Cardiac muscle cell (in vitro differentiated cells and primary cell): ENCODE measurements at places on chromosomes 7 and 10. TPM values are rescaled to one million over a fixed set of nuclear protein-coding genes. Genes with fewer than 3 reads are reported as not detected.

- peak; percentile 29 for DNase-seq
Observed at GRCh38 chr10:70355051-70356021, 27.1 kb downstream of the LRRC20 start.

- DNase-seq, result no peak
Observed at GRCh38 chr10:127303105-127303504, 106.7 kb upstream of the INSYN2A start.

GRCh38 chr7:82629583-82629982, 186.0 kb upstream of the CACNA2D1 start:
- DNase-seq, result peak; percentile 49

- peak; percentile 83 for DNase-seq
Observed at GRCh38 chr7:23067271-23067670, 38.3 kb upstream of the KLHL7 start.

- no peak for DNase-seq
Observed at GRCh38 chr7:64807731-64808365, 13.6 kb downstream of the ZNF138 start.

- no peak for DNase-seq
Observed at GRCh38 chr7:119197172-119197876, 972.8 kb downstream of the ANKRD7 start.

DNA sequence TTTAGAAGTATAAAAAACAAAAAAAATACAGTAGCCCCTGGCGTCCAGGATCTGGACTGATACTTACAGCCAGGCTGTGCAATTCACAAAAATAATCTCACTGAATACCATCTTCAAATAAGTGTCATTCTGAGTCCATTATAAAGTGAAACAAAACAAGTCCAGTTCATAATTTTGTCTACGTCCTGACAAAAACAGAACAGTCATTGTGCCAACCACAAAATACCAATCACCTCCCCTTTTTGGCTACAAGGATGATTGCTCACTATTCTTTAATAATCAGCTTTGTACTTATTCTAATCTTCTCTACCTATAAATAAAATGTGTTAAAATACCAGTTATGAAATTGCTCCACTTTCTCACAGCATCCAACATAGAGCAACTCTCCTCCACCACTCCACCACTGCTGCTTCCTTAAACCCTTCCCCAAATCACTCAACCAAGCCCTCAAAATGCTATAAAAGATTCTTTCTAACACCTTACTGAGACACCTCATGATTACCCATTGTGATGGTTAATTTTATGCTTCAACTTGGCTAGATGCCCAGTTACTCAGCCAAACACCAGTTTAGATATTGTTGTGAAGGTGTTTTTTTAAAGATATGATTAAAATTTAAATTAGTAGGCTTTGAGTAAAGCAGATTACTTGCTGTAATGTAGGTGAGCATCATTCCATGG, 479.8 kb upstream of the SEMA3A start:
- DNase-seq, result peak; percentile 26

DNA sequence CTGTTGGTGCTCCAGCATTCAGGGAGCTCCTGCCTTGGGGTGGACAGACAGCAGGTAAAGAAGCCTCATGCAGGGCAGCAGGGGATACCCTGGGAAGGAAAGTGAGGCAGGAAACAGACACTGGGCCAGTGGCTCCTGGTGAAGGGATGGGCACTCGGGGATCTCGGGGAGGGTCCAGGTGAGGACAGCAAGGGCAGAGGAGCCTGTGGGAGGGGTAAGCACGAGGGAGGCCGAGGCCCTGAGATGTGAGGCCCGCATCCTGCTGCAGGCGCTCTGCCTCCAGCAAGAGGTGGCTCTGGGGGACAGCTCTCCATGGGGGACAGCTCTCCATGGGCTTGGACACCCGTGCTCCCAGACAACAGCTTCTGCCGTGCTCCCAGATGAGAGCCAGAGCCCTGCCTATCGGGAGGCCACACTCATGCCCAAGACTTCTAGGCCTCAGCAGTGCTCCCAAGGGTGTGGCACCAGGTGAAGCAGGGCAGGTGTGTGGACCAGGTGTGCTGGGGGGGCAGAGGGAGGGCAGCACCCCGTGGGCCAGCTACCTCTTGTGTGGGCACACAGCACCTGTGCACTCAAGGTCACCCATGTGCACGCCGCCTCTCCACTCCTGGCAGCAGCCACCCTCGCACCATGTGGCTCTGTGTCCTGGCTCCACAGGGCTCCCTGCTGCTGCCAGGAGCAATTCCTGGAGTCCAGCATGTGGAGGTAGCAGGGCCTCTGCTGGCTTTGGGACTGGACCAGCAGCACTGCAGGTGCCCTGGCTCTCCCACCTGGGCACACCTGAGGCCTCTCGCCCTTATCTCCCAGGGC, 93.6 kb upstream of the INSIG1 start:
- DNase-seq, result no peak

- DNase-seq, result no peak
Observed at GRCh38 chr10:44831581-44831980, 79.6 kb upstream of the TMEM72 start.

Gene DDX56
- total RNA-seq, result 52.3 and 65.2 TPM in 2 replicates

Gene KCP
- total RNA-seq, result 0.49 and 1.2 TPM in 2 replicates

Gene ECHDC3
- total RNA-seq, result 17.8 and 32.0 TPM in 2 replicates
